NCI-H460 (cell line): ENCODE measurements at places on chromosomes 4 and X.
A peak's percentile ranks its signal among the peaks of the same experiment; 100 is the strongest.

- DNase-seq: no peak
Observed at GRCh38 chr4:123588631-123589241, 192.1 kb downstream of the SPRY1 start.

- DNase-seq: peak; percentile 49
Observed at GRCh38 chr4:189143263-189143952, 797.3 kb upstream of the FRG1 start.

DNA sequence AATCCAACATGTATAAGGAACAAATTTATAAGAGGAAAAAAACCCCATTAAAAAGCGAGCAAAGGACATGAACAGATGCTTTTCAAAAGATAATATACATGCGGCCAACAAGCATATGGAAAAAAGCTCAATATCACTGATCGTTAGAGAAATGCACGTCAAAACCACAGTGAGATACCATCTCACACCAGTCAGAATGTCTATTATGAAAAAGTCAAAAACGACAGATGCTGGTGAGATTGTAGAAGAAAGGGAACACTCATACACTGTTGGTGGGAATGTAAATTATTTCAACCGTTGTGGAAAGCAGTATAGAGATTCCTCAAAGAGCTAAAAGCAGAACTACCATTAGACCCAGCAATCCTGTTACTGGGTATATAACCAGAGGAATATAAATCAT lies 465.4 kb downstream of the TMA16 start:
- no peak for DNase-seq

DNA sequence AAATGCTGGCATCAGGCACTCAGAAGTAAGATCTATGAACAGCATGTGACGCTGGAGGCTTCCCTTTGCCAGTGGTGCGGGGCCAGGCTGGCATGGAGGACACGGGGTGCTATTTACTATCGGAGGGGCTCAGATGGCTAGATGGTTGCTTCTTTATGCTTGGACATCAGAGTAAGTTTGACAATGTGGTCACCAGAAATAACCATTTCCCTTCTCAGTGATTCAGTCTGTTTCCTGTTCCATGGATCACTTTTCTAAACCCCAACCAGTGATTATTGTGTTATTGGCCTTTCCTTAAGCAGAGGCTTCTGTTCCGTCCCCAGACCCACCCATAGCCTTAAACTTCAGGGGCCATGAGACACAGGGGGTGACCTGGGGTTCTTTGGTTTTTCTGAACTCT lies 55.4 kb upstream of the DHX15 start:
- DNase-seq: no peak

DNA sequence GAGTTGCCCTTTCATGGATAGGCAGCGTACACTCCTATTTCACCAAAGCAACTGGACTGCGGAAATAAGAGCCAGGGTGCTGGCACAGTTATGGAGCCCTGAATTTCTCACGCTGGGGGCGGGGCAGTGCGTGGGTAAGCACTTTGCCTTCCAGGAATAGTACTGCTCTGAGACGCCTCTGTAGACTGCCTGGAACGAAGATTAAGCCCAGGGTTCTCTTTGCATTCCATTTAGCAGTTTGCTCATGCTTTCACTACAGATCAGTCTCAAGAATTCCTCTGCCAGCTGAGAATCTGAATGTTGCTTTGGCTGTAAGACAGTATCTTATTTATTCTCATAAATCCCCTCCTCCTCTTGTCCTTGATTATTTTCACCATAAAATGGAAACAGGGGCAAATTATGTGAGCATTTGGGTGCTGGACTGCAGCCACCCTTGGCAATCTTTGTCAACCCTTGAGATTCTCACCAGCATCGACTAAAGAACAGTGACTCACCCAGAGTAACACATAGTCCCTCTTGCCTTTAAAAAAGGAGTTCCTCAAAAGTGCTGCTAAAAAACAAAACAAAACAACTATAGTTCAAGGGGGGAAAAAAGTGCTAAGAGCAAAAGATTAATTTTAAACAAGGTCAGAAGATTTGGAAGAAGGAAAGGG lies 88.9 kb upstream of the CITED1 start:
- DNase-seq: no peak

- DNase-seq: no peak
Observed at GRCh38 chr4:82754513-82755165, 44.0 kb downstream of the SCD5 start.

DNA sequence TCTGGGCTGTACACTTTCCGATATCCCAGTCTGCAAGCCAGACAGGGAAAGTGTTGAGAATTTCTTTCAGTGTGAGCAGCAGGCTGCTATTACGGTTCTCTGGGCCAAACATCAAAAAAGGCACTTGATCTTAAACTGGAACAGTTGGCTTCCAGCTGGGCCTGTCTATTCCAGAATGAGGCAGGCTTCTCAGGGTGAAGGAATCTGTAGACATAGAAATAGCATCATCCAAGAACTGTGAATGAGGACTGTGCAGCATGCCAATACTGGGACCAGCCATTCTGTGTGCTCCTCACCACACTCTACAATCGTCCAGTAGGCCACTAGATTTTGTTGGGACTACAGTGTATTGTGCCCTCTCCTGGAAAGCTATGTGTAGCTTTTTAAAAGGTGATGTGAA lies 31.1 kb downstream of the ART3 start:
- DNase-seq: no peak

DNA sequence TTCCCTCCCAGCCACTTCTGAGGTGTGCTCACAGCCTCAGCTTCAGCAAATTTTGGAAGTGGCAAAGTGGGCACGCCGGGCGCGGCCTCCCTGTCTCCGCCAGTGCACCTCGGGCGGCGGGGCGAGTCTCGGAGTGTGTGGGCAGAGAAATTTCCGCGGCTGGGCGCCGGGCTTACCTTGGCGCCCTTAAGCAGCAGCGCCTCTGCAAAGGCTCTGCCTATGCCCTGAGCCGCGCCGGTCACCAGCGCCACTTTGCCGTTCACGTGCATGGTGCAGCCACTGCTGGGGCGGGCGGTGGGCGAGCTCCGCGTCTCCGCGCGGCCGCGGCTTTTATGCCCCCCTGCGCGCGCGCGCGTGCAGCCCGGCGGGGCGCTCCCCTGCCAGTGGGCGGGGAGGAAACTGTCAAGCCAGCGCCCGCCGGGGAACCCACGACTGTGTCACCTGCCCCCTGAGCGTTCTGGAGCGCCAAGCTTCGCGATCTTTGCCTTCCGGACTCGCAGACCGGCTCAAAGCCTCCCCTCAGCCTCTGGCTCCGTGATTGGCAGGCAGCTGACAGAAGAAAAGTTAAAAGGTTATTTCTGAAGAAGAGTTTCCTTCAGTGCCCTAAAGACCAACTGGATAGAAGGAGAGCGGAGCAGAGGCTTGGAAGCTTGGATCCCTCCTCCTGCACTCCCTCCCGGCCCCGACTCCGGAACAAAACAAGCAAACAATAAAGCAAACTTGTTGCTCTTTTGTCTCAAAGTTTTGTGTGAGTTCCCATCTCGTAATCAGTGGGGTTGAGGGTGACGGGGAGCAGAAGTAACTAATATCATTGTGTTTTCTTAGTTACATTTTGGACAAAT lies at the start of gene HPGD:
HPGD (minus strand) TSS at position 306 of the 842 bp plus-strand sequence; CDS start at position 269, 37 bp downstream.
- no peak for DNase-seq

GRCh38 chr4:172716291-172716690 lies 452.3 kb upstream of the GALNT7 start:
- DNase-seq: no peak

DNA sequence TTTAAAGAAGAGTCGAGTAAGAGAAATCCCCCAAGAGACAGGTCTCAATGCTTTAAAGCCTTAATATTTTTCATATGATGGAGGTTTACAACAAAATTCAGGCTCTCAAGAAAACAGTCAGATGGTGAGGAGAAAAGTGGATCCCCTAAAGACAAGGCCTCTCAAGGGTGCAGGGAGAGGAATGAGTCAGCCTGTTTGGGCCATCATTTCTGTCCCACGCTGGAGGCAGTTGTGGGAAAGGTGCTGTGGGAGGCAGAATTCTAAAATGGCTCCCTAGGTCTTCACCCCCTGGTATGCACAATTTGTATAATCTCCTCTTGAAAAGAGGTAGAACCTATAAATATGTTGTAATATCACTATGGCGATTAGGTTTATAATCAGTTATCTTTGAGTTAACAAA lies 4.6 kb upstream of the TIFA start:
- no peak for DNase-seq

- peak; percentile 1 for DNase-seq
Observed at GRCh38 chrX:10401239-10401638, 219.1 kb downstream of the MID1 start.

DNA sequence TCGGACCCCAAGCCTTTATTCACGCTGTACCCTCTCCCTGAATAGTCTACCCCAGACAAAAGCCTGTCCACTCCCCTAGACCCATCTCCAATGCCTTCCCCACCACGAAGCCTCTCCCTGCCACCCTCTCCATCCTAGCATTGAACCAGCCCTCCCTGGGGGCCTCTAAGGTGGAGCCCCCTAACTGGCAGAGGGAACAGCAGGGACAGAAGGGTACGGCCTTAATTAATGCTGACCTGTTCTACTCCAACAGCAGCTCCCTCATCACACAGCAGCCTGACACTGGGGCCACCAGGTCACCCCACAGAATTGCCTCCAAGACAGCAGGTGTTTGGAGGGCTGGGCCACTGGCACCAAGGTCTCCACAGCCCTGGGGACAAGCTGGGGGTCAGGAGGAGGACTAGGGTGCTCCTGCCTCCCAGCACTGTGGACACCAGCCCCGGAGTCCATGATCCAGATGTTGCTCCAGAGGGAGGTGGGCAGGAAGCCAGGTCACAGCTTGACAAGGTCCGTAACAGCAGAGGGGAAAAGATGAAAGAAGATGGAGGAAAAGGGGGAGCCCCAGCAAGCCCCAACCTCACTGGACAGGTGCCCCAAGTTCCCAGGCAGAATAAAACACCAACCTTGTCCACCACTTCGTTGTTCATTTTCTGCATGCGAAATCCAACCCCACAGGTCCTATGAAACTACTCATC lies 3.7 kb downstream of the CRMP1 start:
- DNase-seq: no peak

- no peak for DNase-seq
Observed at GRCh38 chr4:17009871-17010367, 111.5 kb upstream of the LDB2 start.

DNA sequence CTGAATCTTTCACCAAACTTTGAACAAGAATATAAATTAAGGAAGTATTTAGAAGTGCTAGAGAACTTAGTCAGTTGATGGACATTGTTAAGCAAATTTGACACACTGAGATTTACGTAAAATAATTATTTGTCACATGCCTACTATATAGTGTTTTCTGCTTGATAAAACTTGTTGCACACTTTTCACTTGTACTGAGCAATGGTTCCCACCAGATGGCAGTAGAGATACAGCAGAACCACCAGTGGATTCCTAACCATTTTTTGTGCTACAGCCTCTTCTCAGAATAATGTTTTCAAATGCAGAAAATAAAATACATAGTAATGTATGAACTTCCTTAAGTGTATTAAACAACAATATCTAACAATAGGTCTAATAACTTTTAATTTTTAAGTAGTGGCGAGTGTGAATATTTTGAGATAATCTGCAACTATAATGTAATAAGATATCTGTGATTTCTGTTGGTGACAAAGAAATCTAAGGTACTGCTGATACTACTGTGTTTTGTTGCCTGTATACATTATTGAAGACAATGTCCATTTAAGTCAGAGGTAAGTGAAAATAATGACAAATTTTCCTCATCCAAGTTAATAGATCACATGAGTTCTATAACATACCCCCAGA lies 81.2 kb downstream of the APOOL start:
- DNase-seq: peak; percentile 32

DNA sequence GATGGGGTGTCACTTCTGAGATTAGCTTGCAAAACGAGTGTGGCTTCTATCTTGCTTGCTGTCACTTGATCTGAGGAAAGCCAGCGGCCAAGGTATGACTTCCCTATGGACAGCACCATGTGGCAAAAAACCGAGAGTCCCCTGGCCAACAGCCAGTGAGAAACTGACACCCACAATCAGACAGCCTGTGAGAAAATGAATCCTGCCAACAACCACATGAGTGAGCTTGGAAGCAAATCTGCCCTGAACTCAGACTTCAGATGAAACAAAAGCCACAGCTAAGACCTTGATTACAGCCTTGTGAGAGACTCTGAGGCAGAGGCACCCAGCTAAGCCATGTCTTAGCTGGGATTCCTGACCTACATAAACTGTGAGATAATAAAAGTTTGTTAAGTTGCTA lies 45.5 kb downstream of the PPP1R2C start:
- no peak for DNase-seq

- no peak for DNase-seq
Observed at GRCh38 chr4:113899271-113900070, 80.0 kb downstream of the ARSJ start.

DNA sequence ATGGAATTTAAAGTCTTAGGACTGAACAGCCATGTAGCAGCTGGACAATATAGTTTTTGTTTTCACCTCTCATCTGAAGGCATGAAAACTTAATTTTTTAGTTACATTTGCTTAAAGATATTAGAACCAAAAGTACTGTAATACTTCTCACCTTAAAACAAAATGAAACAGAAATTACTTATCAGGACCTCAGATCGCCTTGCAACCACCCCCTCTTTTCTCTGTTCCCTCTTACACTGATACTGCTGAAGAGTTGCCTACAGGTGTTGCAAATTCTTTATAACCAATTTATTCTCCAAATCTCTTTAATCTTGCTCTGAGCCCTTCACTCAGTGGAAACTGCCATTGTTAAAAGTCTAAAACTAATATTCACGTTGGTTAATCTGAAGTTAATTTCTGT lies 145.0 kb downstream of the SPCS3 start:
- DNase-seq: no peak
